NCI-H748 treated with DMSO at 0.1 percent for 48 hours (cell line): ENCODE measurements at places on chromosomes 11 and 22.
A peak's percentile ranks its signal among the peaks of the same experiment; 100 is the strongest.

GRCh38 chr11:72781313-72782080 is 12.3 kb downstream of the STARD10 start:
- no peak for DNase-seq

DNA sequence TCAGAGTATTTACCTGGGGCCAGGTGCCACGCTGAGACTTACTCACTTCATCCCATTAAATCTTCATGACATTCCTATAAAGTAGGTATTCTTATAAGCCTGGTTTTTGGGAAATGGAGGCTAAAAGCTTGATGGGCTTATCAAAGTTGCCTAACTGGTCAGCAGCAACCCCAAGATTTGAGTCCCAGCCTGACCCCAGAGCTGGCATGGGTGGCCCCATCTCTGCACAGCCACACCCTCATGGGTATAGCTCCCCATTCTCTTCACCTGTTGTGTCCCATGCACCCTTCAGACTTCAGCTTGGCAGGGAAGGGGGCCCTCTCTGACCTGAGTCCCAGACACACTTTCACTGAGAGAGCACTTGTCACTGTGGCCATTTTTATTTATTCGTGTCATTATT is 37.4 kb upstream of the TP53I11 start:
- no peak for DNase-seq

- no peak for DNase-seq
Observed at GRCh38 chr11:45844822-45845578, 2.3 kb upstream of the CRY2 start.

DNA sequence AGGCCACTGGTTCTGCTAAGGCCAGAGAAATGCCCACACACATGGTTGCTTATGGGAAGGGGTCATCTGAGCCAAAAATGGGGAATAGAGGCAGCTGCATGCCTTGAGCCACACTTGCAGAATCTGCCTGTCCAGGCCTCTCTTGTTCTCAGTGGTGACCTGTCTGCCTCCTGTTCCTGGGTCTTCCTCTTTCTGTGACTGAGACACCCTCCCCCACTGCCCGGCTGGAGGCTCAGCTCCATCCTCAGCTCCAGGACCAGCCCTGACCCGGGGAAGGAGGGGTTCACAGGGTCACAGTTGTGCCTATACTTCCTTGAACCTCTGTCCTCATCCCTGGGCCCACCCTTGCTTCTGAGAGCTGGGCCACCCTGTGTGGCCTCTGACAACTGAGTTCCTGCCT is 52.3 kb downstream of the CSF2RB start:
- no peak for DNase-seq

DNA sequence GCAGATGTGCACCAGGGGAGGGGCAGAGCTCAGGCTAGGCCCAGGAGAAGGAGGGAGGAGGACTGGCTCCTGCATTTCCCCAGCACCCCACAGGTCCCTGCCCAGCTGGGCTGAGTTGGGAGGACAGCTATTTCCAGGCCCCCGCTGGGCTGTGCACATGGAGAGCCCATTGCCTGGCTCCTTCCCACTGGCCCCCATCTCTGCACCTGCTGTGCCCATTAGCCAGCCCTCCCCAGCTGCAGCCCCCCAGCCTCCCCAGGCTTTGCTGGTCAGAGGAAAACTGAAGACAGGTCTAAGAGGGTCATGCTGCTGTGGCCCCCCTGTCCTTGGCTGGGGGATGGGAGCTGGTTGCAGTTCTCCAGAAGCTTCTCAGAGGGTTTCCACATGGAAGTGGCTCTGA is 81.8 kb upstream of the SHANK2 start:
- DNase-seq: no peak

DNA sequence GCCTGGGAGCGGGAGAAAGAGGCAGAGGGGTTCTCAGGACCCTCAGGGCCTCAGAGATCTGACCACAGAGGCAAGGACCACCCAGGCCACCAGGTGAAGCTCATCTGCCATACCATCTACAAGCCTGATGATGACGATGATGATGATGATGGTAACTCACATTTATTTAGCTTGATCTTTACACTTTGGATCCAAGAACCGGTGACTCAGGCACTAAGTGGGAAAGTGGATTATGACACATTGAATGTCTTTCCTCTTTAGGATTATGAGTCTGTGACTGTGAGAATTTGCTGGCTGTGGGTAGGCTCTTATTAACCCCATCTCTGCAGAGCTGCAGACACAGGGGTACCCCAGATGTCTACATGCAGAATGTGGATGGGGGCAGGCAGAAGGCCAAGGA is 110.3 kb downstream of the DSCAML1 start:
- DNase-seq: no peak

GRCh38 chr22:31241936-31242335 is 29.8 kb downstream of the LIMK2 start:
- DNase-seq: no peak

GRCh38 chr11:3107608-3108182 is 50.5 kb upstream of the CARS1 start:
- no peak for DNase-seq

GRCh38 chr22:49446759-49447710 is 380.6 kb downstream of the BRD1 start:
- DNase-seq: no peak

- DNase-seq: no peak
Observed at GRCh38 chr11:112611771-112612170, 349.4 kb upstream of the NCAM1 start.

GRCh38 chr11:19218786-19219460 is 17.1 kb upstream of the CSRP3 start:
- DNase-seq: no peak

- no peak for DNase-seq
Observed at GRCh38 chr11:10413268-10413667, 41.8 kb upstream of the AMPD3 start.

DNA sequence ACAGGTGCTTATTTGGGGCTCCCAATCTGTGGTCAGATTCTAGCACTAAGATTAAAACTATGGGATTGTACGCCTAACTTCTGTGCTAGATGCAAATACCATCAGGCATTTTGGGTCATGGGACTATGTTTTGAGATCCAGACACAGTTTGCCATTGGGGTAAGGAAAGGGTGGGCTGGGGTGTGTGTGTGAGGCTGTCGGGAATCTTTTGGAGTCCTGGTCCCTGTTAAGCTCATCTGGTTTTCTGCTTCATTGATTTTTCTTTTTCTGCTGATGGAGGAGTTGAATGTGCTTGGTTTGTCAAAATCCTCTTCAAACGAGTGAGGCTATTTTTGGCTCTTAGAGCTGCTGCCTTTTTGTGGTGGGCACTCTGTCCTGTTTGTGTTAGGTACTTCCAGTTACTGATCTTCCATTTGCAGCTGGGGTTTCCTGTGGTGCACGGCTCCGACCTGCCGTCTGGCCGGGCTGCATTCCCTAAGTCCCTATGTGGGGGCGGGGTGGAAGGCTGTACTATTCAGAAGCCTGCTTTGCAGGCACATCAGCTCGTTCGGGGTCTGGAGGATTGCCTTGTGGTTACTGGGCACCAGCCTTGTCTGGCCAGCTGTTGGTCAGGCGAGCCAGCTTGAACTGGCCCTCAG is 2.9 kb downstream of the BCR start:
- no peak for DNase-seq

GRCh38 chr11:92236856-92237255 is 12.2 kb downstream of the FAT3 start:
- no peak for DNase-seq

DNA sequence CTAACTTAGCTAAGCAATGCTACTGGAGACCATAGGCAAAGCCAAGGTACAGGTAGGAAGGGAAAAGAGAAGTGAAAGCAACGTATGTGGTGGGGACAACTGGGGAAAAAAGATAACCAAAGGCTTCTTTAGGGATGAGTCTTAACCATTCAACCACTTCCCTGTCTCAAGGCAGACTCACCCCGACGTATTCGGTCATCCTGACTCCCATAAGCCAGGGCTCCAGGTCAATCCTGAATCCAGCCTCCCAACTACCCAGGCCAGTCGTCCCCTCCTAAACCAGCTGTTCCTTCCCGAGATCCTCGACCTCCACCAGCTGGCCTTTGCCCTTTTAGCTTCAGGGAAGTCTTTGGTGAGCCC is 330 bp downstream of the ACP2 start:
- DNase-seq: no peak

DNA sequence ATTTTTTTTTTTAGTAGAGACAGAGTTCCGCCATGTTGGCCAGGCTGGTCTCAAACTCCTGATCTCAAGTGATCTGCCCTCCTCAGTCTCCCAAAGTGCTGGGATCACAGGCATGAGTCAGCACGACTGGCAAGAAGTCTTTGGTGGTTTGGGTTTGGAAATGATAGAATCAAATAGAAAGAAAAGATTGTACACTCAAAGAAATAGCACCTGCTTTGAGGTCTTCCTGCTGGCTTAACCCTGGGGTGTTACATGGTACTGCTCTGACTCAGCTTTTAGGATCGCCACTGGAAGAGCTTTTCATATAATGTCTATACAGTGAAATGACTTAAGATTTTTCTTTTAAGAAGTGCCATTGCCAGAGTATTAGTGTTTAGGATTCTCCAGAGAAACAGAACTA is 50.2 kb downstream of the JAM3 start:
- no peak for DNase-seq

DNA sequence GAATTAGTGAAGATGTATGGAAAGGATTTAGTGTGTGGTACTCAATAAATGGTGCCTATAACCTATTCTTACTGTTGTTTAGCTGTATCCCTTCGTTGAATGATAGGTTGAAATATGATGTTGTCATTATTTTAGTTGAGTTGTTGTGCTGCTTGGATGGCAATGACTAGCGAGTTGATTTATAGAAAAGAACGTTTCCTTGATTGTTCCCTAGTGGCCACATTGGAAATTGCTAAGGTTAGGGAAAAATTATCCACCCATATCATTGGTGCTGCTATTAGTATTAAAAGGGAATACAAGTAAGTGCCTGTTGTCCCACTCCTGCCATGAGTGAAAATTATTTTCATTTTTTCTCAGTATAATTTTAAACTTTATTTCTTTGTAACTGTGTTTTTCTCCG is 14.5 kb downstream of the EMSY start:
- no peak for DNase-seq

DNA sequence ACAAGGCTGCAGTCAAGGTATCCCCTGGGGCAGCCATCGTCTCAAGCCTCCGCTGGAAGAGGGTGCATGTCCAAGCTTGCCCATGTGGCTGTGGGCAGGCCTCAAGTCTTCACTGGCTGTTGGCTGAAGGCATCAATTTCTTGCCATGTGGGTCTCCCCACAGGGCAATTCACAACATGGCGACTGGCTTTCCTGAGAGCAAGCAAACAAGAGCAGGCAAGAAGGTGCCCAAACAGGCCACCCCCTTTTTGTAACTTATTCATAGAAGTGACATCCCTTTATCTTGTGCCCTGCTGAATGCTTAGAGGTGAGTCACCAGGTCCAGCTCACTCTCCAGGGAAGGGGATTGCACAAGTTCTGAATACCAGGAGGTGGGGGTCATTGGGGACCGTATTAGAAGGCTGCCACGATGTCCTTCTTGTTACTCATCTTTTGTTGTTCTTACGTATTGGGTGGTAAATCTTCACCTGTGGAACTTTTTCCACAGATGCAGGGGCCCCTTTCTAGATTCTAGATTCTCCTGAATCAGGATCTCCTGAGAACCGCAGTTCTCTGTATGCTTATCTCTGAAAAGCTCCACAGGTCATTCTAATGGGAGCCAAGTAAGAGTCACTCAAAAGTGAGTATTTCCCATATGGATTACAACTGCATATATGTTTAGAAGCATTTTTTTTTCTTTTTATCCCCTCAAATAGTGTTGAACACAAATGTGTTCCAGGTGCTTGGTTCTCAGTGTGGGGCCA is 44.2 kb upstream of the MICAL2 start:
- no peak for DNase-seq

GRCh38 chr11:5291207-5291838 is 10.4 kb downstream of the OR51B4 start:
- DNase-seq: no peak

- peak; percentile 22 for DNase-seq
Observed at GRCh38 chr11:16352707-16353106, 3.6 kb downstream of the SOX6 start.

DNA sequence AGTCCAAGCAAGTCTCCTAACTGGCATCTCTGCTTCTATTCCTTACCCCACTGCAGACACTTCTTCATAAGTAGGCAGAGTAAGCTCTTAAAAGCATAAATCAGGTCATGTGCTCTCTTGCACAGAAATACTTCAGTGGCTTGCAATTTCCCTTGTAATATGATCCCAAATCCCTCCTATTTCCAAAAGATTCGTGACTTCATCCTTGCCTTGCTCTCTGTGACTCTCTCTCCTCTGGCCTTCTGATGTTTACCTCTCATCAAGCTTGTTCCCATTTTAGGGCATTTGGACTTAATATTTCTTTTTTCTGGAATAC is 37.4 kb upstream of the NCR3LG1 start:
- DNase-seq: no peak

DNA sequence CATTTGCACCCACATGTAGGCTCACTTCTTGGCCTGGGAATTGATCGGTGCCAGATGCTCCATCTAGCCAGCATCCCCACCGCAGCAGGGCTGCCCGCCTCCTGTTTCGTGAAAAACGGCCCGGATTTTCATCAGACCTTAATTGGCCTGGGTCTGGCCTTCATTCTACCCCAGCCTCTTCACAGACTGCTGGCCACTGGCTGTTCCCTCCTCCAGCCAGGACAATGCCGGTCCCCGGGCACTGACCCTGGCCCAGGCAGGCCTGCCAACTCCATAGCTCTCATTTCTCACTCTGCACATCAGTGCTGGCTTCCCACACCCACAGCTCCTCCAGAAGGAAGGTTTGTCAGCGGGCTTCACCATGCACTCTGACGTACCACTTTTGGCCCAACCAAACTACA is 27.9 kb downstream of the TIMP3 start:
- no peak for DNase-seq

DNA sequence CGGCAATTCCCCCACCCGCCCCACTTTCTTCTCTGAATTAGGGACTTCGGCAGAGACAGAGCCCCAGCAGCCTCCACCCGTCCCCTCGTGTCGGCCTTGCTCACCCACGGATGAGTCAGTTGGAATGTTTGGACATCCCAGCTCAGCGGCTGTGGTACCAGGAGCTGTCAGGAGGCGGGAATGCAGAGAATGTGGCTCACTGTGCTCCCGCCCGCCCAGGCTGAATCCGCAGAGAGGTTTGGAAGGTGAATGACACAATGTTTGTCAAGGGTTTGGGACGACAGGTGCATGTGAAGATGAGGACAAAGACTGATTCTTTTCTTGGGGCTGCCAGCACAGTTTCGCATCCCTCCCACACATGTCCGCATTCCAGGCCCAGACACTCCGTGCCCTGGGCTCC is 39.6 kb downstream of the LIF start:
- no peak for DNase-seq

- no peak for DNase-seq
Observed at GRCh38 chr22:20573176-20573832, 65.9 kb downstream of the MED15 start.

DNA sequence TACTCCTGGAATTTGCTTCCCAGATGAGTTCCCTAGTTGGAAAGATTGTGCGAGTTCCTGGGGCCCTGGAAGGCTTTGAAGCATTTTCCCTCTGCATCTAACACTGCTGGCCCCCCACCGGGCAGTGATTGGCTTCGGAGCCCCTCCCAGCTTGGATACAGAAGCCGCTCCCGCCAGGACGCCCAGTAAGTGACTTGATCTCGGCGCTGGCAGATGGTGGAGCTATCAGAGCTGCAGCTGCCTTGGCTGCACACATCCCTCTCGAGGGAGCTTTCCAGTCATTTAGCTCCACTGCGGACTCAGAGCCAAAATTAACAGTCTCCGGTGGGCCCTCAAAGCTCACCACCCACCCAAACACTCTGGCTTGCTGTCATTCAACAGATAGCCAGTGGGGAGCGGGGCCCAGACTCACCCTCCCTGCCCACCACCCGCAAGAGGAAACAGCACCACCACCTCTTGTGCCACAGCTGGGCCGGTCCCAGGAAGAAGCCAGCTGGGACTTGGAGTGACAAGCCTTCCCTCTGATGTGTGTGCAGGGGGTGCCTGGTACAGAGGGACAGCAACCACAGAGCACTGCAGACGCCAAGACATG is 162.3 kb downstream of the TRIM29 start:
- no peak for DNase-seq
